ENCODE measurements at places on chromosomes 2 and 18. TPM values are rescaled to one million over a fixed set of nuclear protein-coding genes. Genes with fewer than 3 reads are reported as not detected.
A peak's percentile ranks its signal among the peaks of the same experiment; 100 is the strongest.

DNA sequence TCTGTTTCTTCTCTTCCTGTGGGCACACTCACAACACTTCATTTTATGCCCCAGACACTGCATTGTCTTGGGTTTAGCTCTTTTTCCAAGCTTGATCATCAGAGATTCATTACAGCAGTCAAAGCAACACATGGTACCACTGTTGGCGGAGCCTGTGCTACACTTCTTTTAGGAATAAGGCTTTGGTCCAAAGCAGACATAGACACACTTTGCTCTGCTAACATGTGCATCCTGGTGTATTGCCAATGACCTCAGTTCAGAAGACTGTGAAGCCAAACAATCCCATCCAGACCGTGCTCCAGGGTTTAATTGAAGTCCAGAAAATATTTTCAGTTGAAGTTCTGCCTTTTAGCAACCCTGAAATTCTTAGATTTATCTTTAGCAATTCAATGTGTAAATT lies 354.6 kb upstream of the RAB12 start:
- DNase-seq = peak; percentile 55

GRCh38 chr18:31667185-31667584 lies 17.2 kb downstream of the B4GALT6 start:
- no peak for DNase-seq

GLI2 gene
- total RNA-seq = 0.68 TPM

GRCh38 chr18:11826836-11827235 lies 24.4 kb upstream of the CHMP1B start:
- DNase-seq = no peak

CLK1 gene
- total RNA-seq = 65.5 TPM

DNA sequence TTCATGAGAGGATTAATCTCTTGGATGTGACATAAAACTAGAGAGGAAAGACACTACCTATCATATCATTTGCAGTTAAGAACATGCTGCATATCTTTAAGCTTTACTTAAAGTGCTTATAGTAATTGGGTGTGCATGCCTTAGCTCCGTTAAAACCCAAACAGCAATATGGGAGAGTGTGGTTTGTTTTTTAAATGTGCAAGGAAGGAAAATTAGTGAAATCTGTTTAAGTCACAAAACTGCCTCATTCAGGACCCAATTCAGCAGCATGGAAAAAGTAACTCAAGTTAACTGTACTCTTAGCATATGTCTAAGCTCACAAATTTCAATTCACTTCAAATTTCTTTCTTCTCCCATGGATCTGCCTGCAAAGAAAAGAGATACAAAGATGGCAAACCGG lies 182.2 kb downstream of the ARHGAP15 start:
- no peak for DNase-seq

DNA sequence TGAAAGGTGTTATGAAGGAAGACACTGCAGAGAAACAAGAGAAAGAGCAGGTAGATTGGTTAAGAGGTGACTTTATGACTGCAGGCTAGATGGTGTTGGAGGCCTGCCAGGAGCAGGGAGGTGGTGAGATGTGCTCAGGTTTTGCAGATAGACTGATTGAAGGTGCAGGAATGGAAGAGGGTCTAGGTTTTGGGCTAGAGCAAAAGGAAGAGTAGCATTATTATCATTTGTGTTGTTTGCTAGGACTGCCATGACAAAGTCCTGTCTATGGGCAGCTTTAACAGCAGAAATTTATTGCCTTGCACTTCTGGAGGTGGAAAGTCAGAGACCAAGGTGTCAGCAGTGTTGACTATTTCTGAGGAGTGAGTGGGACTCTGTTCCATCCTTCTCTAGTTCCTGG lies 172.9 kb upstream of the SOX11 start:
- no peak for DNase-seq
